Activated naive CD4-positive, alpha-beta T cell treated with anti-CD3 and anti-CD28 coated beads, Interleukin-2, amount 50 U/mL, for 72 hours (primary cell): ENCODE measurements at places on chromosomes 1 and 21. TPM values are rescaled to one million over a fixed set of nuclear protein-coding genes. Genes with fewer than 3 reads are reported as not detected.

DNA sequence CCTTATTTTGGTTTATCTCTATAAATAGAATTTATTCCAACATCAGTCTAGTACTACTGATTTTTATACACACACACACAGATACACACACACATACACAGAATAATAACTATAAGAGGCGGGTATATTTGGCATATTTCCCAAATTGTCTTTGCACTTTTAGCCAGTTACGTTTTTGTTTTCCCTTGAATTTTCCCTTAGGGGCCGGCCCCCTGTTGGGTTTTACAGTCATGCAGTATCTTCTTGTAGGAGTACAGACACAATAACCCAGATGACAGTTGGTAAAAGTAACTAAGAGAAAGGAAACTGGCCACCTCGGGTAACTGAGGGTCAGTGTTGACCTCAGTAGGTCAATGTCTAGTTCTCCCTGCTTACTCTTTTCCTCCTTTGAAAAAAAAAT is 50.9 kb downstream of the DISP1 start:
- DNase-seq: no peak

DNA sequence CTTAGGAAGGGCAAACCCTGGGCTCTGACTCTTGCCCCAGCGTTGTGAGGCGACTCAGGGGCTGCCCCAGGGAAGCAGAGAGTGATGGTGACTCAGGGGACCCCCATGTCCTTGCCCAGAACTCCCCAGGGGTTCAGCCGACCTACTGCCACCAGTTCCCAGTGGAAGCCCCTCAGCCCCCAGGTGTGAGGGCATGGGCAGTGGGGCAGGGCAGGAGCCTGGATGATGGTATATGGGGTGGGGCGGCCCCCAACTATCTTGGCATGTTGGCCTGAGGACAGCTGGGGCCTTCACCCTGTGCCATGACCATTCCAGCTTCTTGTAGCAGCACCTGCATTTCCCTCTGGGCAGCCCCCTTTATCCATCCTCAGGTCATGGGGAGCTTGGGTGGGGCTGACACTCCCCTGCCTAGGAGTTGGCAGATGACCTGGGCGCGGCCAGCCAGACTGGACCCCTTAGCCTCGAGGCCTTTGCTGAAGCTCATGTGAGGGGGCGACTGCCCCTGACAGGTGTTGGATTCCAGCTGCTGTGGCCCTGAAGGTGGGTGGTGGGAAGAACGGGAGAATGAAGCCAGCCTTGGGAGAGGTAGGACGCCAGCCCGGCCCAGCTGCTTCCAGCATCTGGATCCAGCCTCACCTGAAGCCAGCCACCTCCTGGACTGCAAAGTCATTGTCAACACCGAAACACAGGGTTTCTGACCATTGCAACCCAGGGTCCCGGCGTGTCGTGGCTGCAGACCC is 1.8 kb upstream of the FNDC10 start:
- no peak for DNase-seq

Gene FCGR2B
- not detected for total RNA-seq

DNA sequence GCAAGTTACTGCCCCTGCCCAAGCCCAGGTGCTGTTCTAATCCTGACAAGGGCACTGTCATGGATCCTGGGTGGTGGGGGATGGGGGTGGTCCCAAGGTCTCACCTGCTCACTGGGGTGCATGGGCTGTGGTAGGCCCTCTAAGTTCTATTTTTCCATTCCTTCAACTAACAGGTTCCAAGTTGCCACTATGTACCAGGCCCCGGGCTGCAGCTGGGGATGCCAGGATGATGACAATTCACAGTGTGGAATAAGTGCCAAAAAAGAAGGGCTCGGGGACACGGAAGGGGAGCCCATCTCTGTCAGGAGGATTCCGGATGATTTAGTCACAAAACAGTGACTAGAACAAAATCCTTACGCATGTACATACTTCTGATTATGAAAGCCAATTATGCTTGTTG is 76.0 kb downstream of the STUM start:
- no peak for DNase-seq

DNA sequence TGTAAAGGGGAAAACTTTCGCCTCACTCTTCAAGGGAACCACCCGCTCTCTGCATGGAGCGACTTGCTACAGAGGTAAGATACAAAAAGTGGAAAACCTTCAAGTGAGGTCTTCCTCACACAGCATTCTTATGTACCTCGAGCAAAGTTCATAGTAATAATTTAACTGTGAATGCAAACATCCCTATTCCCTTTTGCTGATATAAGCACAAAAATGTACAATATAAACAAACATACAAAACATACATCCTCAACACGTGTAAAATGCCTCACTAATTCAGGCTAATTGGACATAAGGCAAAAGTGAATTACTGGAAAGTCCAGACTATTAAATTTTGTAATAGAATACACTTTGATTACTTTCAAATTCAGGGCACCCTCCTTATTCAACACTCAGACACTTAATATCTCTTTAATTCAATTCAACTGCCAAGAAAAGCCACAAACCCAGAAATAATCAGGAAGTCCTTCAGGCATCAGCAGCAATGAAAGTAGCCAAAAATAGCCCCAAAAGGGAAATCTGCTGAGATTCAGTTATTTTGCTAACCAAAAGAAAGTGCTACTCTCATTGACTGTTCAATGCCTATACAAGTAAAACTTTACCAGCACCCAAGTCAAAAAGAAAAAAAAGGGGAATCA is 15.2 kb upstream of the LMX1A start:
- no peak for DNase-seq

DNA sequence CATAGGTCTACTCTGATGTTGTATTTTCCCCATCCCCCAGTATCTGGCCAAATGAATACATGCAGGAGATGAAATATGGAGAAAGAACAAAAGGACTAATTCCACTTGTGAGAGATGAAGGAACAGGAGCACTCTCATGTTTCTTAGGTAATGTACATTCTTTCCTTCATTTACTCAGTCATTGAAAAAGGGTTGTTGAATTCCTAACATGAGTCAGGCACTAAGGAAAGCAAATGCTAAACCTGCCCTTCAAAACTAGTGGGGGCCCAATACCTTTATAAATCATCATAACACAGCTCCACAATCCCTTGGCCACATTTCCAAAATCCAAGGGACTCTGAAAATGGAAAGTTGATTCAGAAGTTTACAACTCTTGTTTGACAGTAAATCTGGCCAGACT is 94.3 kb downstream of the DIRAS3 start:
- DNase-seq: no peak

Gene BRDT
- 0.10 TPM for total RNA-seq

Gene NECTIN4
- total RNA-seq: 0.16 TPM

DNA sequence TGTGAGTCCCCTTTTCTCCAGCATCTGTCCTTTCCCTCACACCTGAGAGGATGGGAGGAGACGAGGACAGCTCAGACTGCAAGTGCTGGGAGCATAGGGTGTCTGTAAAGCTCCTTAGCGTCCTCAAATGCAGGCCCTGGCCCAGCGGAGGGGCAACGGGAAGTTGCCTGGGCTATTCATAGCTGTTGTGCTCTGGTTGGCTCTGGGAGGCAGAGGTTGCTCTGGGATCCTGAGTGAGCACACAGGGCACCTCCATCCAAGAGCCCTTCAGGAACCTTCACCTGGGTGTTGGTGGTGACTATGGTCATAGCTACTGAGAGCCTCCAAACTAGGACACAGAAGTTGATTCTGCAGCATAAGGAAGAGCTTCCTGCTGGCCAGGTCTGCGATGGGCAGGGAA is 2.6 kb downstream of the PADI1 start:
- no peak for DNase-seq

Gene FAM131C
- 1.2 TPM for total RNA-seq

- DNase-seq: no peak
Observed at GRCh38 chr1:163970151-163970550, 588.8 kb upstream of the PBX1 start.

Gene CA6
- total RNA-seq: 1.7 TPM

Gene MCOLN3
- 0.27 TPM for total RNA-seq

Gene HSD3B2
- not detected for total RNA-seq

DNA sequence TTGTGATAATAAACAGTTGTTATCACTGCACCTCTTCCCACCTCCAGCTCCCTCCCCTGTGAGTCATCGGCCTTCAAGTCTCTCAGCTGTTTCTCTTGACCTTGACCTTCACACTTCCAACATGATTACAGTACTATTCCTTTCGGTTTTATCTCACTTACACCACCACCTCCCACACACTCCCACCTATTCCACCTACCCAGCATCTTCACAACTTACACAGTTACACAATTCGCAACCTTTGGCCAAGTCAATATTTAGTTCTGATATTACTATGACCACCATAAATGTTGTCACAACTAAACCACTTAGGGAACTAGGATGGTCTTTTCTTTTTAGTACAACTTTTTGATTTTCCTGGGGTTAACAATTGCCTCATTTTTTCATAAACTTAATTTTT is 60.2 kb downstream of the RIPK4 start:
- DNase-seq: no peak

- DNase-seq: no peak
Observed at GRCh38 chr1:107499139-107499744, 358.4 kb downstream of the NTNG1 start.

DNA sequence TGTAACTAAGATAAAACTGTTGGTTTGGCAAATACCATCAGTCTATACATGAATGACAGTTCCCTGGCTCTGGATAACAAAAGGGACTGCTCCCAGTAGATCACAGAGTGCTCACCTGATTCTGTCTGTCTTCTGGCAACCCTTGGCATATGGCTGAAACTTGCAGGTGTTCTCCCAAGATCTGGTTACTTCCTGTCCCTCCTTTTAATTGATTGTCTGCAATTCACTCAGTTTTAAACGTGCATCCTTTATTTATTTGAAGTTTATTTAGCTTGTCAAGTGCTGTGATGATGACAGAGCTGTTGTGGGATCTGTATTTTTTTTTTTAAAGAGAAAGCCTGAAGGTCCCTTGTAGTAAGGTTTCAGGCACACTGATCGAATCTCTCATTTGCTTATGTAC is 3.4 kb downstream of the KCNA3 start:
- DNase-seq: peak; percentile 13

DNA sequence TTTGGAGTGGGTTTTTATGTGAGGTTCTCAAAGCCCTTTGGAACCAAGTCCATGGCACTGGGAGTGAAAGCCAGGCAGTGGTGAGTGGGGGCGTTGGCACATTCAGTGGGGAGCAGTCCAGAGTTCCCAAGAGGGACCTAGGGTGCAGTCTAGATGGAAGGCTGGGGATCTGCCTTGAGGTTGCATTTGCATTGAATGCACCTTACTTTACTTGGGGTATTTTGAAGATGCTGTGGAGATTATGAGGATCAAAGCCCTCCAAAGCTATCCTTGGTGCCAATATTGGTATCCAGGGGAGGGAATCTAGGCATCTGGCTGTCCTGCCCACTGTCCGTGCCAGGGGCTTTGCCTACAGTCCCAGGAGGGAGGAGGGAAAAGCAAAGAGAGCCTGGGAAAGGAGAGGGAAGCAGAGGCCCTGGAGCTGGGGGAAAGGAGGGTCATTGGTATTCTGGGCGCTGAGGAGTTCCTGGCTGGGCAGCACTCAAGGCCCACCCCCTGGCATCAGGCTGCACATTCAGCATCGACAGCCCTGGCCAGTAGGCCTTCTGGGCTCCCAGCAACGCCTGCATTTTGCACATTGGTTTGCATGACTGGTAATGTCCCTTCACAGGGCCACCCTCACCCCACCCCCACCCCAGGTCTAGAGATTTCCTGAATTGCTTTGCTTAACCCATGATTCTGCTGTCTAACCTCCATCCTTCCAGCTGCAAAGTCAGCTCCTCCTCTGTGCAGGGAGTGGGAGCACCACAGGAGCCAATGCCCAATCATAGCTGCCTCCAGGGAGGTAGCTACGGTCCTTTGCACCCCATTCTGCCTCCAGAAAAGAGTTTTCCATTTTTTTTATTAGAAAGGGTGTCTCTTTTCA is 843 bp upstream of the BCAN start:
- no peak for DNase-seq

Gene TIAM1
- total RNA-seq: 43.7 TPM

DNA sequence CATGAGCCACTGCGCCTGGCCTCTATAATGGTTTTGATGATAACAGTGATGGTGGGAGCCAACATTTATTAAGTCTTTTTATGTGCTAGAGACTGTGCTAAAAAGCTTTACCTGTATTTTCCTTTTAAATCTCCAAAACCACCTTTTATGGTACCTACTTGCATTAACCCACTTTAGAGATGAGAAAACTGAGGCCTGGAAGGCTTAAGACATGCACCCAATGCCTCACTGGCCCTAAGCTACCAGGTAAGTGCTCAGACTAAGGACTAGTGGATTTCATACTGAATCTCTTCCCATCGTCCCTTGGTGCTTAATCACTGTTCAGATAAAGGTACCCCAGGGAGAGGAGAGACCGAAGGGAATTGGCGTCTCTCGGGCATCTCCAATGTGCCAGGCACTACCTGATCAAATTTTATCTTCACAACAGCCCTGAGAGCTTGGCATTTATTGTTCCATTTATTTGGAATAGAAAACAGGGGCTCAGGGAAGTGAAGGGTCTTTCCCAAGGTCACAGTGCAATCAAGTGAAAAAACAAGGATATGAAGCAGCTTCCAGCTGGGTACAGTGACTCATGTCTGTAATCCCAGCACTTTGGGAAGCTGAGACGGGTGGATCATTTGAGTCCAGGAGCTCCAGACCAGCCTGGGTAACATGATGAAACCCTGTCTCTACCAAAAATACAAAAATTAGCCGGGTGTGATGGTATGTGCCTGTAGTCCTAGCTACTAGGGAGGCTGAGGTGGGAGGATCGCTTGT is 84.2 kb downstream of the LACTBL1 start:
- no peak for DNase-seq

Gene ZYG11A
- 0.27 TPM for total RNA-seq

DNA sequence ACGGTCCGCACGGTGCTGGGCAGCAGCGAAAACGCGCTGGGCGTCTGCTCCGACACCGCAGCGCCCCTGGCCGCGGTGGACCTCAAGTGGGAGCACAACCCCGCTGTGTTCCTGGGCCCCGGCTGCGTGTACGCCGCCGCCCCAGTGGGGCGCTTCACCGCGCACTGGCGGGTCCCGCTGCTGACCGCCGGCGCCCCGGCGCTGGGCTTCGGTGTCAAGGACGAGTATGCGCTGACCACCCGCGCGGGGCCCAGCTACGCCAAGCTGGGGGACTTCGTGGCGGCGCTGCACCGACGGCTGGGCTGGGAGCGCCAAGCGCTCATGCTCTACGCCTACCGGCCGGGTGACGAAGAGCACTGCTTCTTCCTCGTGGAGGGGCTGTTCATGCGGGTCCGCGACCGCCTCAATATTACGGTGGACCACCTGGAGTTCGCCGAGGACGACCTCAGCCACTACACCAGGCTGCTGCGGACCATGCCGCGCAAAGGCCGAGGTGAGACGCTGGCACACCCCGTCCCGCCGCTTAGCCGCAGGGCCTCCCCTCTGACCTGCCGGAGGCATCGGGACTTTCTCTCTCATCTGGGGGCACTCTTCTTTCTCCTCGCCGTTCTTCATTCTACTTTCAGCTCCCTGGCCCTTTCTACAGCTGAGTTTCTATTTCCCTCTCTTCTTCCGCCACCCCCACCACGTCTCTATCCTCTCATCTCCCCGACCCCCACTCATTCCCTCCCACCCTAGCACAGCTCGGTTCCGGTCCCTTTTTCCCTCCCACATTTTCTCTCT is 1.0 kb downstream of the NPR1 start:
- no peak for DNase-seq

Gene MIS18A
- total RNA-seq: 26.6 TPM
